ENCODE measurements at places on chromosomes 3 and 15.

DNA sequence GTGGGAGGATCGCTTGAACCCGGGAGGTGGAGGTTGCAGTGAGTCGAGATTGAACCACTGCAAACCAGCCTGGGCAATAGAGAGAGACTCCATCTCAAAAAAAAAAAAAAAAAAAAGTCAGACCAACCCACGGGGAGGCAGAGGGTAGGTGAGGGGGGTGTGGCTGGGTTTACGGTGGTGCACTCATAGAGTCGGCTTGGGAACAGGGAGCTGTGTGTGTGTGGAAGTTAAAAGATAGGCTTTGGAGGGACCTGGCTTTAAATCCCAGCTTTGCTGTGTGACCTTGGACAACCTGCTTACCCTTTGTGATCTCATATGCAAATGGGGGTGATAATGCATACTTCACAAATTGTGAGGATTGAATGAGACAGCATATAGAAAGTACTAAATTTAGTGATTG lies 10.0 kb upstream of the ISLR2 start:
- no peak for DNase-seq

GRCh38 chr3:128007033-128007424 lies 45.2 kb upstream of the SEC61A1 start:
- no peak for DNase-seq

GRCh38 chr3:51445544-51446280 lies 54.1 kb downstream of the DCAF1 start:
- no peak for DNase-seq

- DNase-seq, result no peak
Measured at GRCh38 chr3:23805210-23805632, 534 bp upstream of the UBE2E1 start.

GRCh38 chr3:13815088-13815683 lies 64.7 kb downstream of the WNT7A start:
- no peak for DNase-seq

- DNase-seq, result no peak
Measured at GRCh38 chr3:129016356-129016719, 15.2 kb downstream of the EFCC1 start.

GRCh38 chr15:62068071-62068809 lies 1.5 kb downstream of the C2CD4A start:
- DNase-seq, result peak; percentile 51

- no peak for DNase-seq
Measured at GRCh38 chr3:94615275-94616065, 552.6 kb downstream of the NSUN3 start.

DNA sequence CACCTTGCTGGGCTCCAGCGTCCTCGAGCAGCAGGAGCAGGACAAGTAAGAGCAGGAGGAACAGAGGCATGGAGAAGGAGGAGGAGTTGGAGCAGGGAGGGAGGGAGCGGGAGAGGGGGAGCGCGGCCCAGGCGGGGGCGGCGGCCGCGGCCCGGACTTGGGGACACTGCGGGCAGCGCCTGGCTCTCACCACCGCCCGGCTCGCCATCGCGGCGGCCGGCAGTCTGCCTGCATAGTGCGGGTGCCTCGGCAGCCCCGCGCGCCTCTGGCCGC lies 440 bp downstream of the DCBLD2 start:
- no peak for DNase-seq

DNA sequence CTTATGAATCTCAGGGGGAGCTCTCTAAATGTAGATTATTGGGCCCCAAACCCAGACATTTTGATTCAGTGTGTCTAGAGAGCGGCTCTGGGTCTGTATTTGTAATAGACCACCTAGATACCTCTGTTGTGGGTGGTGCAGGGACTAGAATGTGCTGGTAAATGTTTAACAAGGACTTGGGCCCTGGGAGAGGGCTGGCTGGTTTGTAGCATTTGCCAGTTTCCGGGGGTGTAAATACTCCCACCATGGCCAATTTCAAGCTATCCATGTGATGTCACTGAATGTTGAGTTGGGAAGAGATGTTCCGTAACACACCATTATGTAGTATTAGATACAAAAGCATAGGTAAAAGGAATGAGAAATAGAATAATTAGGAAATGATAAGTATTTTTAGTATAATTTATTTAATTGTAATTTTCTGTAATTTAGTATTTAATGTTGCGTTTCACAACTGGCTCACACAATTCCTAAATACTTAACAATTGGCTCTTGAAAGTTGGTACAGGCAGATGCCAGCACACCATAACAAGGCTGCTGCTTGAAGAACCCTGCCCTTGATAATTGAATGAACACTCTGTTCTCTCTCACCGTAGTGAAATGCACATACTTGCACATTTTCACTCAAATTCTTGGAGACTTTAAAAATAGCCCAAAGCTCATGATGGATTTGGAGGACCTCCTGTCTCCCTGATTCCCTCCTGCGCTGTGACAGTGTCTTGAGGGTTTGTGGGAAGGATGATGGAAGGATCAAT lies 359.2 kb upstream of the PROK2 start:
- DNase-seq, result no peak

DNA sequence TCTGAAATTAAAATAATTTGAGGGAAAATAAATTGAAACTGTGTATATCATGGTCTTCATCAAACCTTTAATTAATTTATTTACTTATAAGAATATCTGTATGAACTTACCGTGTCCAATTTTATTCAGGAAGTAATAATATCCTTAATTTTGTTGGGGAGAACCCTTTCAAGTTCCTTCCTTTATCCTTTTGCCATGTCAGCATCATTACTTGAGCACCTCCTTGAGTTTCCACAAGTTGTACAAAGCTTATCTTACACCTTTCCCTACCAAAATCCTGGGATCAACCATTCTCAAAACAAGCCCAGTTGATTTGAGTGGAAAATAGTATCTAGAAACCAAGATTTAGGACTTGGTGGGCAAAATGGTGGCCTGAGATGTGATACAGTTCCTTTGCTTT lies 37.3 kb downstream of the PLSCR2 start:
- no peak for DNase-seq

DNA sequence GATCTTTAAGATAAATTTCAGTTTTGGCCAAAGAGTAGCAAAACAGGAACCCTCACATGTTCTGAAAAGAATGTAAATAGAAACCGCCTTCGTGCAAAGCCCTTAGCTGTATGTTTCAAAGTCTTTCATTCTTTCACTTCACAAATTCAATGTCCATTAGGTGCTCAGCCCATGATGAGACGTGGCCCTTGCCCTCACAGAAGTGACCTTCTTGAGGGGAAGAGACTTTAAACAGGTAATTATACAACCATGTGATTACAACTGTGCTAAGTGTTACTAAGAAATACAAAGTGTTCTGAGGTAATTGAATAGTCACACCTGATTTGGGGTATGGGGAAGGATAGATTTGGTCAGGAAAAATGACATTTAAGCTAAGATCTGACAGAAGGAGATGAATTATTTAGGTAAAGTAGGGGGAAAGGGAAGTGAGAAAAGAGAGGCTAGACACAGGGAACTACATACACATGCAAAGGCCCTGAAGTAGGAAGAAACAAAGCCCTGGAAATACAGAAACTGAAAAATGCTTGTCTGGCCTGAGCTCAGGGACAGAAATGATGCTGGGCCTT lies 19.6 kb downstream of the HSPBAP1 start:
- no peak for DNase-seq
